ENCODE measurements at places on chromosomes 4 and X. TPM values are rescaled to one million over a fixed set of nuclear protein-coding genes. Genes with fewer than 3 reads are reported as not detected.

DNA sequence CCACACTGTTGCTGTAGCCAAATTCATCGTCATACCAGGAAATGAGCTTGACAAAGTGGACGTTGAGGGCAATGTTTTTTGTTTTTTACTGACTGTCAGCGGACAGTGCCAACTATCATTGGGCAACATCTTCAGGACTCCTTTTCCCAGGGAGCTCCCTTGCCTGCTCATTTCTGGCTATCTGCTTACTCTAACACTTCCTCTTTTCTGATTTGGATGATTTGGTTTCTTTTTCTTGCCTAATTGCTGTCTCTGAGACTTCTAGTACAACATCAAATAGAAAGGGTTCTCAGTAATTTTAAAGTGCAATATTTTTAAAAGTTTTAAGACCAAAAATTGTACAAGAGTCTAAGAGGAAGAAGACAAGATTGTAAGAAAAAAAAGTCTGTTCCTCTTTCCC is 92.0 kb upstream of the KLHL4 start:
- no peaks in the 10 kb centered on the region for H3K4me1 ChIP-seq
- no peak overlapping the region for H3K27ac ChIP-seq
- no peak for DNase-seq

DNA sequence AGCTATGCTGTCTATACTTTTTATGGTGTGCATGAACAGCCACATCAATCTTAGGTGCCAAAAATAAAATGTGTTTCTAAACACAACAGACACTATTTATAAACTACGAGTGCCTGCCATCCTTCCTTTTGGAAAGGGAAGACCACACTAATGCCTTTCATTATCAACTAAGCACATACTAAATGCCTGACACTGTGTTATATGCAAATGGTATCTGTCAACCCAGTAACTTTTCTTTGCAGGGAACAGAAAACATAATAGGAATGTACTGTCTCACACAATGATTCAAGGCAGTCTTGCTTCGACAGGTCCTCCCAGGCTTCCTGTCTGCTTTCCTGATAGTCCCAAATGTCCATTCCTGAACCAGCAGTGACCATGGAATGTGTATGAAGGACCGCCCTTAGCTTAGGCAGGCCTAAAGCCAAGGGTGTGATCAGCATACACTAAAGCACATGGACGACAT is 43.8 kb downstream of the ADGRA3 start:
- no peak for DNase-seq
- no peaks in the 10 kb centered on the region for H3K4me1 ChIP-seq
- H3K36me3 ChIP-seq: peaks cover 17% of the 10 kb centered on the region
- H3K27ac ChIP-seq: no peak overlapping the region
- H3K27me3 ChIP-seq: no peaks in the 10 kb centered on the region

DNA sequence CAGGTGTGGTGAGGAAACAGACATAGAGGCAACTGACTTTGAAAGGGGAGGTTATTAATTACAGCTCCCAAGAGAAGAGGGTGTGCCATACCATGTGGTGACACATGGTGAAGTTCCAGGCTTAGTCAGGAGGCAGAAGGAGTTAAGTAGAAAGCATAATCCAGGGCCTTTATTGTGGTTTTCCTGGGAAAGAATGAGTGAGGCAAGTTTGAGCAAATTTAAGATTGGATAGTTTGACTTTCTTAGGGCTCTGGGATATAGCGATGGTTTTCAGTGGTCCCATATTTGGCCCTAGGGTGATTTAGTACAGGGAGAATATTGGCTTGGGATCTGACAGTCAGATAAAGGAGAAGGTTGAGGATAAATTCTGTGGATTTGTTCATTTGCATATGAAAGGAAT is 495.9 kb upstream of the FSTL5 start:
- no peaks in the 10 kb centered on the region for H3K27me3 ChIP-seq
- no peaks in the 10 kb centered on the region for H3K36me3 ChIP-seq
- no peak overlapping the region for H3K27ac ChIP-seq
- no peaks in the 10 kb centered on the region for H3K4me1 ChIP-seq

GRCh38 chr4:168485156-168485910 is 5.0 kb upstream of the DDX60L start:
- H3K27ac ChIP-seq: no peak overlapping the region
- H3K27me3 ChIP-seq: no peaks in the 10 kb centered on the region
- DNase-seq: no peak
- no peaks in the 10 kb centered on the region for H3K36me3 ChIP-seq

DNA sequence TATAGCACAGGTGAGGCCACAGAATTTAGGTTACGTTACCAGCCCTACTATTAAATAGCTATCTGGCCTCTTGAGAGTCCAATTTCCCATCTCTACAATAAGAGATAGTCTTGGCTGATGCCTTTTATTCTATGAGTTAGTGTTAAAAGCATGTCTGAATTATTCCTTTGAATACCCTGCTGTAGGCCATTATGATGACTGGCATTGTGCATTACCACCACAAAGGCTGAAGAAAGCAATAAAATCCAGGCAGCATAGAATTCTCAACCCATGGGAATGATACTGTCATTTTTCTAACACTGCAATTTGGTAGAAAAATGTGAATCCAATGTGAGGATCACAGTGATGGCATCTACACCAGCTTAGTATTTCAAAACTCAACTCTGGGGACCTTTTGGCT is 51.4 kb downstream of the OTC start:
- H3K4me3 ChIP-seq: no peak overlapping the region
- no peak for DNase-seq
- no peak overlapping the region for H3K27ac ChIP-seq
- H3K36me3 ChIP-seq: no peaks in the 10 kb centered on the region
- no peaks in the 10 kb centered on the region for H3K4me1 ChIP-seq
- peaks cover 9% of the 10 kb centered on the region for H3K27me3 ChIP-seq

GRCh38 chr4:15145709-15146108 is 143.4 kb downstream of the CPEB2 start:
- H3K36me3 ChIP-seq: no peaks in the 10 kb centered on the region
- H3K27ac ChIP-seq: no peak overlapping the region
- DNase-seq: no peak
- H3K27me3 ChIP-seq: peaks cover 8% of the 10 kb centered on the region

DNA sequence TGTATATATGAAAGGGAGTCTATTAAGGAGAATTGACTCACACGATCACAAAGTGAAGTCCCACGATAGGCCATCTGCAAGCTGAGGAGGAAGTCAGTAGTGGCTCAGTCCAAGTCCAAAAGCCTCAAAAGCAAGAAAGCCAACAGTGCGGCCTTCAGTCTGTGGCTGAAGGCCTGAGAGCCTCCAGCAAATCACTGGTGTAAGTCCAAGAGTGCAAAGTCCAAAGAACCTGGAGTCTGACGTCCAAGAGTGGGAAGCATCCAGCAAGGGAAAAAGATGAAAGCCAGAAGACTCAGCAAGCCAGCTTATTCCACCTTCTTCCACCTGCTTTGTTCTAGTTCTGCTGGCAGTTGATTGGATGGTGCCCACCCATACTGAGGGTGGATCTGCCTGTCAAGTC is 104.1 kb downstream of the IL1RAPL2 start:
- H3K27ac ChIP-seq: no peak overlapping the region
- no peak for DNase-seq
- no peaks in the 10 kb centered on the region for H3K4me1 ChIP-seq
- no peaks in the 10 kb centered on the region for H3K27me3 ChIP-seq
- no peak overlapping the region for H3K4me3 ChIP-seq

DNA sequence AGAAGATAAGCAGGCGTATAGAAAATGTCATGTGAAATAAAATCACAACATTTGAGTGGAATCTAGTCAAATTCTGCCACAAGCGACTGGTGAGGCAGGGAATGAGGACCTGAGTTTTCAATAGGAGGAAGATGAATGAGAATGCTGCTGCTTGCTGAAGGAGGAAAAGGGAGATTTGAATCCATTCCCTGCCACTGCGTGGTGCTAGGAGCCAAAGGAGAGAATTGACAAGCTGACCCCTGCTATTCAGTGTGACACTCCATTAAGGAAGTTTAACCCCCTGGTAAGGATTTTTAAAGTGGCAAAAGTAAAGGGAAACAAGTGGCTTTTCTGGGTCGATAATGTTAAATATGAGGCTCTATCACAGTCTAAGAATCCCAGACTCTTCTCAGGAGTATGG is 314.0 kb downstream of the NAF1 start:
- H3K4me1 ChIP-seq: no peaks in the 10 kb centered on the region
- H3K27ac ChIP-seq: no peak overlapping the region
- no peaks in the 10 kb centered on the region for H3K27me3 ChIP-seq
- no peak for DNase-seq

GRCh38 chrX:110212299-110212698 is 105.6 kb downstream of the AMMECR1 start:
- no peak for DNase-seq
- H3K27me3 ChIP-seq: no peaks in the 10 kb centered on the region
- H3K36me3 ChIP-seq: peaks cover 5% of the 10 kb centered on the region
- no peak overlapping the region for H3K27ac ChIP-seq

- H3K4me3 ChIP-seq: no peak overlapping the region
- no peaks in the 10 kb centered on the region for H3K27me3 ChIP-seq
- peak overlapping the region; percentile 74 for H3K27ac ChIP-seq
- DNase-seq: no peak
- H3K36me3 ChIP-seq: peaks cover 45% of the 10 kb centered on the region
Observed at GRCh38 chr4:108058685-108059440, 69.2 kb downstream of the HADH start.

- H3K36me3 ChIP-seq: no peaks in the 10 kb centered on the region
- H3K27me3 ChIP-seq: no peaks in the 10 kb centered on the region
- H3K27ac ChIP-seq: no peak overlapping the region
- H3K4me3 ChIP-seq: no peak overlapping the region
- H3K4me1 ChIP-seq: no peaks in the 10 kb centered on the region
Observed at GRCh38 chr4:176478076-176478475, 158.3 kb downstream of the SPCS3 start.

GRCh38 chrX:133789829-133790228 is 195.6 kb downstream of the GPC3 start:
- no peak for DNase-seq
- H3K4me1 ChIP-seq: no peaks in the 10 kb centered on the region
- H3K27ac ChIP-seq: no peak overlapping the region
- H3K27me3 ChIP-seq: no peaks in the 10 kb centered on the region
- H3K4me3 ChIP-seq: no peak overlapping the region
- no peaks in the 10 kb centered on the region for H3K36me3 ChIP-seq

DNA sequence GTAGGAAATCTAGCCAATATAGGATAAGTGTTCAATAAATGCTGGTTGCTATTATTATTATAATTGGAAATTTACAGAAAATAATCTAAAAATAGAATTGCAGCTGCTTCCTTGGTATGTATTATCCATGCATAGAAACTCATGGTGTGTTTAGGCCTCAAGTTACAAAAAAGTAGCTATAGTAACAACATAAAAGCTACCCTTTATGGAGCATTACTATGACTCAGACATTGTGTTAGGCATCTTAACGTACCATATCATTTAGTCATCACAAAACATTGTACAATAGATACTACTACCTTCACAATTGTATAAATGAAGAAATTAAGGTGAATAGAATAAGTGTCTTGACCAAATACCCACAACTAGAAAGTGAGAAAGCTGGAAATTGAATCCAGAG is 126.9 kb upstream of the NRK start:
- no peaks in the 10 kb centered on the region for H3K27me3 ChIP-seq
- no peaks in the 10 kb centered on the region for H3K4me1 ChIP-seq
- H3K4me3 ChIP-seq: no peak overlapping the region
- no peak overlapping the region for H3K27ac ChIP-seq
- H3K36me3 ChIP-seq: no peaks in the 10 kb centered on the region

DNA sequence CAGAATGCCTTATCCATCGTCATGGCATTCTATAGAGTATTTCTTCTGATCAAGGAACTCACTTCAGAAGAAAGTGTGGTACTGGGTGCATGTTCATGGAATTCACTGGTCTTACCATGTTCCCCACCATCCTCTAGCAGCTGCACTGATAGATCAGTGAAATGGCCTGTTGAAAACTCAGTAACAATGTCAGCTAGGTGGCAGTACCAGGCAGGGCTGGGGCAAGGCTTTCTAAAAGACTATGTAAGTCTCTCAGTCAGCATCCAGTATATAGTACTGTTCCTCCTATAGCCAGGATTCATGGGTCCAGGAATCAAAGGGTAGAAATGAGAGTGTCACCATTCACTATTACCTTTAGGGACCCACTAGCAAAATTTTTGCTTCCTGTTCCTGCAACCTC is 15.8 kb upstream of the LDB2 start:
- H3K27ac ChIP-seq: no peak overlapping the region
- H3K27me3 ChIP-seq: peaks cover 3% of the 10 kb centered on the region
- H3K36me3 ChIP-seq: no peaks in the 10 kb centered on the region

- H3K27ac ChIP-seq: no peak overlapping the region
- DNase-seq: no peak
- H3K36me3 ChIP-seq: no peaks in the 10 kb centered on the region
- H3K27me3 ChIP-seq: no peaks in the 10 kb centered on the region
- H3K4me3 ChIP-seq: no peak overlapping the region
- H3K4me1 ChIP-seq: no peaks in the 10 kb centered on the region
Observed at GRCh38 chr4:97500423-97500822, 642.9 kb downstream of the STPG2 start.

- peaks cover 1% of the 10 kb centered on the region for H3K36me3 ChIP-seq
- no peak for DNase-seq
- H3K4me3 ChIP-seq: peak overlapping the region; percentile 7
Observed at GRCh38 chrX:123184866-123185276, 793 bp downstream of the GRIA3 start.

- H3K27me3 ChIP-seq: no peaks in the 10 kb centered on the region
- H3K27ac ChIP-seq: no peak overlapping the region
- DNase-seq: no peak
- H3K4me3 ChIP-seq: no peak overlapping the region
- H3K36me3 ChIP-seq: no peaks in the 10 kb centered on the region
Observed at GRCh38 chr4:115418635-115419396, 305.4 kb upstream of the NDST4 start.

GRCh38 chrX:49019050-49019449 is 17.0 kb upstream of the GRIPAP1 start:
- no peak overlapping the region for H3K4me3 ChIP-seq
- H3K4me1 ChIP-seq: no peaks in the 10 kb centered on the region
- no peak for DNase-seq

- H3K4me1 ChIP-seq: peaks cover 27% of the 10 kb centered on the region
- H3K27me3 ChIP-seq: peaks cover 3% of the 10 kb centered on the region
- H3K4me3 ChIP-seq: no peak overlapping the region
- no peak overlapping the region for H3K27ac ChIP-seq
Observed at GRCh38 chr4:98468709-98469108, 189.7 kb downstream of the TSPAN5 start.

DNA sequence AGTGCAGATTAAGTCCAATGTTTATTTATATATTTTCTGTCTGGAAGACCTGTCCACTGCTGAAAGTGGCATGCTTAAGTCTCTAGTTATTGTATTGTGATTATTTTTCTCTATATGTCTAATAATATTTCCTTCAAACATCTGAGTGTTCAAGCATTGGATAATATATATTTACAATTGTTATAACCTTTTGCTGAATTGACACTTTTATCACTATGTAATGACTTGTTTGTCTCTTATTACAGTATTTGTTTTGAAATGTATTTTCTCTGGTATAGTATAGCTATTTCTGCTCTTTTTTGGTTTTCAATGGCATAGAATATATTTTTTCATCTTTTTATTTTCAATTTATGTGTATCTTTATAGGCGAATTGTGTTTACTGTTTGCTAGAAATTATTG is 59.7 kb downstream of the EDA2R start:
- H3K27ac ChIP-seq: no peak overlapping the region
- H3K4me3 ChIP-seq: no peak overlapping the region
- H3K4me1 ChIP-seq: no peaks in the 10 kb centered on the region
- no peaks in the 10 kb centered on the region for H3K27me3 ChIP-seq
- no peak for DNase-seq
- no peaks in the 10 kb centered on the region for H3K36me3 ChIP-seq

The SPANXD gene
- not detected for total RNA-seq

The EDA gene
- 1.4 TPM for total RNA-seq

The GALNTL6 gene
- total RNA-seq: not detected

The HPSE gene
- 6.5 TPM for total RNA-seq

The CCNQ gene
- 24.8 TPM for total RNA-seq

The NAA11 gene
- not detected for total RNA-seq
